ENCODE measurements at places on chromosomes 4 and X. TPM values are rescaled to one million over a fixed set of nuclear protein-coding genes. Genes with fewer than 3 reads are reported as not detected.

DNA sequence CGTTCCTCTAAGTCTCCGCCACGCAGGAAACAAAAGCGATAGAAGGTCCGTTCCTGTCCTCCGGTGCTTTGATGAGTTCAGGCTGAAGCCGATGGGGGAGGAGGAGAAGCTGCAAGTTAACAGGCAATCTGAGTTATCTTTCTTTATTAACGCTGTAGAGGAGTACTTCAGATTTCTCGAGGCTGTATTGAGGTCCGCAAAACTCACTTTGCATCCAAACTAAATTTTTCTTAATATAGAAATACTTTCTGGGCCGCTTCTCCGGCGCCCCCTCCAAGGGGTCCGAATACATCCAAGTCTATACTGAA lies 395 bp upstream of the SOWAHB start:
- DNase-seq = no peak

- no peak for DNase-seq
Observed at GRCh38 chrX:54076903-54077302, 32.6 kb upstream of the PHF8 start.

DNA sequence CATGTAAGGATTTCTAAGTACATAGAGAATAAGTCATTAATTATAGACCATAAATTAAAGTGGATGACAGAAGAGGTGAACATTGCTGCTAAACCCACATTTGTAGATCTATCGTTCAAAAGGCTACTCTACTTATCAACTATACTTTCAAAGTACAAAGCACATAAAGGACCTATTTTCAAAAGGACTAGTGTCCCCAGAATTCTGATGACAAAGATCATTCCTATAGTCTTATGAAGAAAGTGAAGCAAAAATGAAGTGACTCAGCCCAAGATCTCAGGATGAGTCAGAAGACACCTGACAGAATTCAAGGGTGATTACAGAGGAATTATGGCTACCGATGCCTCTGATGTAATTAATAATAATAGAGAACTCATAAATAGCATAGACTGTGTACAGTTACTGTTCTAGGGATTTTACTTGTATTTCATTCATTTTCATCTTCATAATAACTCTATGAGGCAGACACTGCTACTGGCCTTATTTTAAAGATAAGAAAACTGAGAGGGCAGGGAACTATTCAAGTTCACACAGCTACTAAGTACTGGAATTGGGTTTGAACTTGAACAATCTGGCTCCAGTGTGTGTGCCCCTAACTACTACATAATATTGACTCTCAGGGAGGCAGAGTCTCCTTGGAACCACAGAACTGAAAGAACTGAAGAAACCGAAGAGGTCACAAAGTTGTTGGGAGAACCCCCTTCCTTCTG lies 17.1 kb downstream of the USP46 start:
- DNase-seq = no peak

CLNK gene
- total RNA-seq = not detected

DNA sequence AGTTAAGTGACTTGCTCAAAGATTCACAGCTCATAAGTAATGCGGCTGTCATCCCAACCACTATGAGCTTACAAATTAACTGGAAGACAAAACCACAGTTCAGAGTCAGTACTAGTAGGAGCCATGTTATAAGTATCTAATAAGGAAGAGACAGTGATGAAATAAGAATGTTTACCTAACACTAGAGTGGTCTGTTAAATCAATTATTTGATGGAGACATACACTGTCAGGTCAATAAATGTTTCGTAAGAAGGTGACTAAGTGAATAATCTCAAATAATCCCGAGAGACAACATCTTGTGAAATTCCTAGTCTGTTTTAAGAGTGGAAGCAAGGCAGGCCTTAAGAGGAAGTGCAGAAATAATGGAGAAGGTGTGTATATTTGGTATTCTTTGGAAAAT lies 25.8 kb upstream of the AMELX start:
- DNase-seq = no peak

GRCh38 chr4:41572516-41572915 lies 34.6 kb downstream of the LIMCH1 start:
- no peak for DNase-seq

TKTL1 gene
- 7.6 TPM for total RNA-seq

OPRPN gene
- total RNA-seq = not detected

DNA sequence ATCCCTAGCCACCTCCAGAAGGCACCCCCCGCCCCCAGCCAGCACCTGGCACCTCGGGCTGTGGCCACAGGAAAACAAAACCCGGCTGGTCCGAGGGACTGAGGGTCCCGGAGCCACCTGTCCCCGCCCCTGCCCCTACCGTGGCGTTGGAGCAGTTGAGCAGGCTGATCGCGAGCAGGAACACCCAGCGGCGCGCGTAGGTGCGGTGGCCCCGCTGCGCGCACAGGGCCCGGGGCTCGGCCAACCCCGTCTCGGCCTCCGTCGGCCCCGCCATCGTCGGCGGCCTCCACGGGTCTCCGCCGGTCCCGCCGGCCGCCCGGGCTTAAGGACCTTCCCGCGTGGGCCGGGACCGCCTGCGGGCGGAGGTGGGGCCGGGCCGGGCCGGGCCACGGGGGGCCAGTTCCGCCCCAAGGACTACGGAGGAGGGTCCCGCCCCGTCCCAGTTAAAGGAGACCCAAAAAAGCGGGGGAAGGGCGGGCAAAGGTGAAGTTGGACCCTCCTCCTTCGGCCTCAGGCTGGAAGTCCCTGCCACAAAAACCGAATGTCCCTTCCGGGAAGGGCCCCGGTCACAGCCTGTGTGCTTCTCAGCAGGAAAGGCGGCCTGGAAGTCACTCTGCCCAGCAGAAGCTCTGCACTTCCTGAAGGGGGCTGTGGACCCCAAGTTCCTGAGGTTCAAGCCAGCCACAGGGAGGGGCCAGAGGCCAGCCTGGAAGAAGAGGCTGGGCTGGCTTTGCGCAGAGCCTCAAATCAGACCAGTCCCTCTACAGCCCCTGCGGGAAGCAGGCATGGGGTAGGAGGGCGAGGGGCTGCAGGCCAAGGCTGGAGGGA lies at the start of gene SLC49A3:
TSS of gene SLC49A3 (minus strand) at position 298 of the 828 bp plus-strand sequence. CDS start at position 274, 24 bp downstream.
- DNase-seq = peak; percentile 56

- no peak for DNase-seq
Observed at GRCh38 chrX:153739754-153740486, 15.3 kb downstream of the ABCD1 start.

DNA sequence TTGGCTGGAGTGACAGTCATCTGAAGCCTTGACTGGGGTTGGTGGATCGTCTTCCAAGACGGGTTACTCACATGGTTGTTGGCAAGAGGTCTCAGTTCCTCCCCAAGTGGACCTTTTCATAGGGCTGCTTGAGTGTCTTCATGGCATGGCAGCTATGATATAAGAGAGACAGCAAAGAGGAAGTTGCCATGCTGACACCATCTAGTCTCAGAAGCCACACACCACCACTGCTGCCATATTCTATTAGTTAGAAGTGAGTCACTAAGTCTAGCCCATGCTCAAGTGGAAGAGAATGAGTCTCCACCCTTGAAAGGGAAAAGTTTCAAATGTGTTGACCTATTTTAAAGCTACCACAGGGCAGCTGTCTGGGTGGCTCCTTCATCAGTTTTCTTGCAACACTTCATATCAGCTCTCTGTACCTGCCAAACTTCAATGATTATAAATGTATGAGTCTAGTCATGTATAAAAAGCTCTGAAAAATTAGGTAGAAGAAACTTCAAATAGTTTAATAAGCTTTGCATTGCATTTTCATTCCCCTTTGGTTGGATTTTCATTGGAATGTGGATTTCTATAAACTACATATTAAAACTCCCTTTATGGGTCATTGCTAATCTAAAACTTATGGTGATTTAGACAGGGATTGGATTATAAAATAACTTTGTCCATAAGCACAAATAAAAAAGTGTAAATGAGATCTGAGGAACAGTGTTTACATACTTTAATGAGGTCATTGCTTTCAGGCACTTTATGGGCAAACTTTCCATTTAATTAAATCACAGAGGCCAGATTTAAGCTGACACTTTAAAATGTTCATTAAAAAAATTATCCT lies 68.0 kb upstream of the ATXN3L start:
- DNase-seq = no peak

- DNase-seq = no peak
Observed at GRCh38 chr4:179762840-179763239, 2320.6 kb upstream of the AGA start.

GRCh38 chr4:159487284-159487747 lies 384.4 kb downstream of the RAPGEF2 start:
- DNase-seq = no peak
